Left ventricle myocardium superior (tissue), 1 donor: ENCODE measurements at places on chromosomes 7 and 10. TPM values are rescaled to one million over a fixed set of nuclear protein-coding genes. Genes with fewer than 3 reads are reported as not detected.

Gene ESYT2
- 44.3 TPM for total RNA-seq

Gene SCIN
- 0.20 TPM for total RNA-seq

Gene AKR1C1
- 20.2 TPM for total RNA-seq

Gene CLCN1
- total RNA-seq = not detected

Gene PRPS1L1
- total RNA-seq = not detected

Gene SOSTDC1
- 1.4 TPM for total RNA-seq

DNA sequence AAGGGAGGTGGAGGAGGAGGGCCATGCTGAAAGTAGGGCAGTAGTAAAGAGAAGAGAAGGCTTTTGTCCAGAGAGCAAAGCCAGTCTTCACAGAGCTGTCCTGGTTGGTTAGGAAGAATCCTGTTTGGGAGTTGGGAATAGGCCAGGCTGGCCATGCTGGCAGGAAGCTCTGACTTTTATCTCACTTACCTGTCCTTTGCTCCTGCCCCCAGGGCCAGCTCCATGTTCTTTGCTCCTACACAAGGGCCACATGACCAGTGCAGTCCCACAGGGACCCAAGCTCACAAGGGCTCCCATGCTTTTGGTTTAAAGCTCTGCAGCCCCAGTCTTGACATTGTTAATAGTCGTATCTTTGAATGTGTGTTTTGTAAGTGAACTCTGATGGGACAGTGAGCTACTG, 161.6 kb upstream of the KMT2E start:
- no peak for DNase-seq

DNA sequence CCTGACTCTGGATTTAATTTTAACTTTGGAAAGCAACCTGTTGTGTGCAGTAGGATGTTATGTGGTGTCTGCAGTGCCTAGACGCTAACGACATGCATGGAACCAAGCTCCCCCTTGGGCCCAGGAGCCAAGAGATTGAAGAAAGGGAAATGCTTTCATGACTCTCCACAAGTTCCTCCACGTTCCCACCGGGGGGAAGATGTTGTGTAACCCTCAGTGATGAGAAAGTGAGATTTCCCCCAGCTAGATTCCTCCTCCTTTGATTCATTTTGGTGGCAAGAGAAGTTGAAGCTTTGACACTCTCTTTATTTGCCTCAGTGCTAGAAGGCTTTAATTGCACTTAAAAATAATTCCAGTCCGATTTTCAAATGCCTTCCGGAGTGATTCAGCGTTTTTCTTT, 157.9 kb upstream of the INSYN2A start:
- DNase-seq = no peak

- DNase-seq = no peak
Measured at GRCh38 chr7:30927559-30927958, 15.9 kb downstream of the AQP1 start.

GRCh38 chr10:126476246-126476645, 88.0 kb upstream of the ADAM12 start:
- DNase-seq = no peak

- DNase-seq = no peak
Measured at GRCh38 chr10:88901206-88901983, 21.4 kb downstream of the STAMBPL1 start.

GRCh38 chr10:28571265-28571664, 38.3 kb downstream of the WAC start:
- DNase-seq = no peak

GRCh38 chr10:110863361-110863760, 8.4 kb upstream of the PDCD4 start:
- no peak for DNase-seq

GRCh38 chr7:102215256-102215655, 71.4 kb upstream of the SH2B2 start:
- no peak for DNase-seq

DNA sequence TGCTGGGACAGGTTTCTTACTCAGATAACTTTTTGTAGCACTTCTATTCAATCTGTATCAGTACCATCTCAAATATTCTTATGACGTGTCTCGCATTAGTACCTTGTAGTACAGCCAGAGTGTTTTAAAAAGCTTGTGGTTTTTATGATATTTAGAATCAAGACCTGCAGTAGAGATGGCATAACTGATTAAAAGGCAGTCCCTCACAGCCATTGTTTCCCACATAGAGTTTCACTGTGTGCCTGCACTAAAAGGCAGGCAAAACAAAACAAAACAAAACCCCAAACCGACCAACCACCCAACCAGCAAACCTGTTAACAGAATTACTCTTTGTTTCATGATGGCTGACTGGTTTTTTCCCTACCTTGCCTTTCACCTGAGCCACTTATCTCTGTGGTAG, 221.3 kb upstream of the DGKB start:
- no peak for DNase-seq

GRCh38 chr7:98771519-98771918, 98.3 kb downstream of the TMEM130 start:
- peak; percentile 50 for DNase-seq

DNA sequence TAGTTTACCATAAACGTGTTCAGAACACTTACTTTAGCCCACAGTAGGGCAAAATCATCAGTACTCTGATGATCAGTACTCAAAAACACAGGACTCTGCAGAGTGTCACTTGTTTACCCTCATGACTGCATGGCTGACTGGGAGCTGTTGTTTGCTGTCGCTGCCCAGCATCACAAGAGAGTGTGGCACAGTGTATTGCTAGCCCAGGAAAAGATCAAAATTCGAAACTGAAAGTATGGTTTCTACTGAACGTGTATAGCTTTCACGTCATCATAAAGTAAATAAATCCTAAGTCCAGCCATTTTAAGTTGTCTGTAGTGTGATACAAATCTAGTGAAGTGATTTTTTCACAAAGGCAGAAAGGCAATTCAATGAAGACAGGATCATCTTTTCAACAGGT, 184.6 kb downstream of the RAMP3 start:
- DNase-seq = no peak

DNA sequence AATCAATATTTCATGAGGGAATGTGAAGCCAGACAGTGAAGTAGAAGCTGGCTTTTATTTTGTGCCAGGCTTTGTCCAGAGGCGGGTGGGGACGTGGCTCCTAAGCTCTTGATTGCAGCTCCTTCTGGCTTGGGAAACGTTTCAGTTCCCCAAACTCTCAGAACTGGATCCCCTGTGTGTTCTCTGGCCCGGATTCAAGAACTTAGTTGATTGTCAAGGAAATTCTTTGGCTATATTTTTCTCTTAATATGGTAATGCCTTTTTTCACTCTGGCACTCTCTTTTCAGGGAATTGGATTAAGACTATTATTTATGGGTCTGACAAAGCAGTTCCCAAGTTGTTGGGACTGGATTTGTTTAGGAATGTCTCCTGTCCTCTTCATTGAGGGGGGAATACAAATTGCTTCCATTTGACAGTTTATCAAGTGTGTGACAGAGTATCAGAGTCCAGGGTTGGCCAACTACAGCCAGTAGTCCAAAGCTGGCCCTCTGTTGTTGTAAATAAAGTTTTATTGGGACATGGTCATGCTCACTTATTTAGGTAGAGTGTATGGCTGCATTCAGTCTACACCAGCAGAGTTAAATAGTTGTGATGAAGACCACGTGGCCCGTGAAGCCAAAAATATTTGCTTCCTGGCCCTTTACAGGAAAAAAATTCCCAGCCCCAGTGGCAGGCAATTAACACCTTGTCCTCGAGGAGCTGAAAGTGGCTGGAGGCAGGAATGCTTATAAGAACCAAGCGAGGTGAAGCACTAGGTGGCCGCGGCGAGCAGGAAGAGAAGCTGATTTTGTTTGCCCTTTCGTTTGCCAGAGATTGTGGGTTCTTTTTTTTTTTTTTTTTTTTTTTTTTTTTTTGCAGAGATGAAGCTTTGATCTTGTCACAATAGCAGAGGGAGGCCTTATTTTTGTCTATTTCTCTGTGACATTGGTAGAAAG, 34.3 kb downstream of the HTRA1 start:
- DNase-seq = peak; percentile 54

DNA sequence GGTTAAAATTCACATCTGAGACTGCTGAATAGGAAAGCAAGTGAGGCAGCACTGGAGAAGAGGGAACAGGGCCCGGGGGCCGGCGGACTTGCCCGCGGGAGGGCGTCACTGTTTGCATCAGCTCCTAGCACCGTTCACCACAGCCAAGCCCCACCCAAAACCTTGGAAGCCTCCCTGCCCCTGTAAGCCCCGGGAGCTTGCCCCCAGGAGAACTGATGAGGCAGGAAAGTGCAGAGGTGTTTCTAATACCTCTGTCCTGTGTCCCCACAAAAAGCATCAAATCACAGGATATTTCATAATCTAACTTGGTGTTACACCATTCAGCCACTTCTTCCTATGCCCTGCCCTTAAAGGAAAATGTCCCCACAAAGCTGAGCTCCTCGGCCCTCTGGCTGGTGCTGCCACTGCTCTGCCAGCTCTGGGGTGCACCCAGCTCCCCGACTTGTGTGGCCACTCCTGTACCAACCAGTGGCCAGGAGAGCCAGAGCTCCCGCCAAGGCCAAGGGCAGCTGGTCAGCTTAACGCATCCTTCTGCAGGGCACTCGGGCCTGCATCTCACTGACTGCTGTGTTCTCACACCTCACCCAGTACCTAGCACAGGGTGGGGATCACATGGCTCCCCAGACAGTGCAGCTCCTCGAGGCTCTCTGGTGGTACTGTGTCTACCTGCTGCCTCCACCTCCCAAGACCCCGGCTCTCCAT, 47.3 kb upstream of the CNPY1 start:
- no peak for DNase-seq
